Small intestine (tissue), 16 donors: ENCODE measurements at places on chromosomes 2 and 18.

GRCh38 chr2:197266477-197266876 lies 44.1 kb downstream of the ANKRD44 start:
- peak; percentile 25 for DNase-seq

DNA sequence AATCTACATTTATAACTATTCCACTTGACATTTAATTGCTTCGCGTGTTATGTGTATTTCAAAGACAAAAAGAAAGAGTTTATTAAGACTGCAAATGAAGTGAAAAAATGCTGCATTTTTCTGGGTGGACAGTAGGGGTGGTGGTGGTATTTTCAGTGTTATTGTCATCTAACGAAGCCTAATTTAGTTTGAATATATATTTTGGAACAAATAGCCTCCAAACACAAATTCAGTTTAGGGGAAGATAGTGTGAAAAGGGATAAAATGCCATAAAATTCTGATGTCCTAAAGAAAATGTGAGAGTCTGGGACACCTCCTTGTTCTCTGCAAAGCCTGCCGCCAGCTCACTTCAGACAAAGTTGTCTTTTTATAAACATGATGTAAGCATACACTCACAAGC lies 425.1 kb downstream of the NRXN1 start:
- DNase-seq: no peak

GRCh38 chr2:168312036-168312822 lies 64.8 kb upstream of the STK39 start:
- DNase-seq: no peak

- no peak for DNase-seq
These were observed 18.0 kb upstream of the AP1S3 start for GRCh38 chr2:223855426-223855825.

GRCh38 chr2:65565681-65566080 lies 133.3 kb upstream of the SPRED2 start:
- no peak for DNase-seq

DNA sequence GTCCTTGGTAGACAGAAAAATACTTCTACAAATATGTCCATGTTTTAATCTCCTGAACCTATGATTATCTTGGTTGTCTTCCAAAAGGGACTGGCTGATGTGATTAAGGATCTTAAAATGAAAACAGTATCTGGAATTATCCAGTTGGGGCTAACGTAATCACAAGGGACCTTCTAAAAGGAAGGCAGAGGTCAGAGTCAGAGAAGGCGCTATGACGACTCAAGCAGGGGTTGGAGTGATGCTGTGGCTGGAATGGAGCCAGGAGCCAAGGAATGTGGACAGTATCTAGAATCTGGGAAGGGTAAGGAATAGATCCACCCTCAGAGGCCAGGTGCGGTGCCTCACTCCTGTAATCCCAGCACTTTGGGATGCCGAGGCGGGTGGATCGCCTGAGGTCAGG lies 4.2 kb upstream of the USP14 start:
- no peak for DNase-seq
